ENCODE measurements at places on chromosomes 1 and 21.

GRCh38 chr1:204571128-204571527 is 54.9 kb downstream of the MDM4 start:
- no peak for DNase-seq

DNA sequence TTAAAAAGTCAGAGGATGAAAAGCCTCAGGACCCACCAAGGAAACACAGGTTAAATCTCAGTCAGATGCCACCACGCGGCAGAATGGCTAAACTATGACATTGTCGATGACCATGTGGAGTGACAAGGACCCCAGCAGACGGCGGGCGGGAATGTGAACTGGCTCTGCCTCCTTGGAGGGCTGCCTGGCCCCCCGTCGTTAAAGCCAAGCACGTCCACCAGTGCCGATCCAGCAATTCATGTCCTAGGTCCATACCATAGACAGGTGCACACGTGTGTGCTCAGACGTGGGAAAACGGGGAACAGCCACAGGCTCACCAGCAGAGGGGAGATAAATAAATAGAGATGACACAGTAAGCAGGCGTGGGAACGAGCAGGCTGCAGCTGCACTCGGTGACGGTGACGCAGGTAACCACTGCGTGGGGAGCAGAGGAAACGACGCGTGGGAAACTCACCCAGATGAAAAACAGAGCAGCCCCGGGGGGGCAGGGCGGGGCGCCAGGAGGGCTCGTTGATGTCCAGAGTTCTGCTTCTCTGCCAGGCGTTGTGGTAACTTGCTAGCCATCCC is 28.3 kb upstream of the PCBP3 start:
- DNase-seq: no peak

DNA sequence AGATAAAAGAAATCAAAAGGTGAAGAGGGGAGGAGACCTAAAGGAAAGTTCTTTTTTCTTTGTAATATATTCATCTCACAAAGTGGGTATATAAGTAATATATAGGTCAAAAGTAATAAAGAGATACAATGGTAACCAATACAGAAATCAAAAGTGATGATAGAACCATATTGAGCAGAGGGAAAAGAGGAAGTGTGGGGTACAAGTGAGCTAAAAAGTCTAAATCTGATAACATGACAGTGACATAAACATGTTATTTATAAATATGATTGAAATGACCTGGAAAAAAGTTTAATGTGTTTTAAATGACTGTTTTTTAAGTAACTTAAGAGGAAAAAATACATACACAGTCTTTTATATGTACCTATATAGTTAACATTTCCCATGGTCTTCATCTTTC is 70.5 kb downstream of the MRPL39 start:
- no peak for DNase-seq

DNA sequence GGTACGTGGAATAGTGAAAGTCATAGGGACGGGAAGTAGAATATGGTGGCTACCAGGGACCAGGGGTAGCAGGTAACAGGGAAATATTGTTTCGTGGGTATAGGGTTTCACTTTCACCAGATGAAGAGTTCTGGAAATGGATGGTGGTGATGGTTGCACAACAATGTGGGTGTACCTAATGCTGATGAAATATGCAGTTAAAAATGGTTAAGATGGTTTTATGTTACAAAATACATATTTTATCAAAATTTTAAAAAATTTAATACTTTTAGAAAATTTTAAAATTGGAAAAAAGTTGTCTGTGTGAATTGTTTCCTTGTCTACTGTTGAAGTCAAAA is 55.5 kb upstream of the TLR5 start:
- DNase-seq: no peak

Data from NCI-H1417 treated with DMSO at 0.1 percent for 48 hours (cell line).